Fibroblast of villous mesenchyme (primary cell): ENCODE measurements at places on chromosomes 2 and 18.

- no peak for DNase-seq
Observed at GRCh38 chr2:75076088-75076487, 117.6 kb downstream of the POLE4 start.

DNA sequence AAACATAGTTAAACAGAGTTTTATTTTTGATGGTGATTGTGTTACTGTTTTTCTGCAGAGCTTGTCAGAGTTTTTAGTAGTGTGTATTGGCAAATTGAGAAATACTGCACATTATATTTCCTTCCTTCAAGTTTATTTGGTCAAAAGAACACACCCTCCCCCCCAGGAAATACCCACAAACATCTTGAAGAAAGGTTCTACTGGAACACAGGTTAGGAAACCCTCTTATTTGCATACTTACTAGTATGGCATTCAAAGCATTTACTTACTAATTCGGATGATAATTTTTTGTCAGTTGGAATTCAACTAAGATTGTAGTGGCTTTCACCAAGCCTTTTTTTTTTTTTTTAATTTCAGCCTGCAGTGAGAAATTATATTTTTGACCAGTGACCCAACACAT is 9.1 kb downstream of the CAB39 start:
- DNase-seq, result peak; percentile 31

- DNase-seq, result peak; percentile 33
Observed at GRCh38 chr18:26405190-26405801, 143.1 kb downstream of the KCTD1 start.

GRCh38 chr2:126719833-126720351 is 63.9 kb downstream of the GYPC start:
- DNase-seq, result no peak

DNA sequence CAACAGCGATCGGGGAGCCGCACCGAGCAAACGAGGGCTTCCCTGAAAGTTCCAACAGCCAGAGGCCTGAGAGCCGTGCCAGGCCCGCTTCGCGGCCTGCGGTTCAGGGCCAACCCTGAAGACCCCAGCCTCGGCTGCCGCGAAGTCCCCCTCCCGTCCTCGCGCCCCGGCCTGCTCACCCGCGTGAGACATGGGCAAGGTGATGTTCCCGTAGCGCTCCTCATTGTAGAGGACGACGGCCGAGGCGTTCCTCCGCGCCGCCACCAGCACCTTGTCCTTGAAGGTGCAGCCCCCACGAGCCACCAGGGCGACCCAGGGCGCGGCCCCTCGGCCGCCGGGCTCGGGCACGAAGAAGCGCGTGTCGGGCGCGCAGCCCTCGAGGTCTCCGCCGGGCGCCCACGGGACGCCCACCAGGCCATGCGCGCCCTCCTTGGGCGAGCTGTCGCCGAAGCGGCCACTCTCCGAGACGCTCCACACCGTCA is 510 bp downstream of the RNF149 start:
- DNase-seq, result no peak

DNA sequence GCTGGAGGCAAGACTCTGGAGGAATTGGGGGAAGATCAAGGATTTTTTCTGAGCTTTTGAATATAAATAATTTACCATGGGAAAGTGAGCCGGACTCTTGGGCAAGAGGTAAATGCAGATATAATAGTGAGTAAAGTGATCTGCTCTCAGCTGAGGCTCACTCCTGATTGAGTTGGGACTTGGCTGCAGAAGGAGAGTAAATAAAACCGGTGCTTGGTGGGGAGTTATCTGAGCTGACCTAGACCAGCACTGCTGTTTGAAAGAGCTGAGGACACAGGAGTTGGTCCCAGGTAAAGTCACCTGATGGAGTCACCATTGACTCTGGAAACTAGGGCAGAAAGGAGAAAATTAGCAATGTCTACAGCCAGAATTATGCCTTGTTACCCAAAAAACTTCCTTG is 57.3 kb upstream of the LRPPRC start:
- DNase-seq, result no peak

- DNase-seq, result peak; percentile 79
Observed at GRCh38 chr18:12597760-12598159, 60.1 kb downstream of the SPIRE1 start.

GRCh38 chr2:58896638-58897037 is 655.5 kb upstream of the FANCL start:
- DNase-seq, result no peak

GRCh38 chr2:98381494-98381893 is 35.2 kb downstream of the CNGA3 start:
- no peak for DNase-seq

GRCh38 chr2:64565949-64566710 is 42.0 kb downstream of the AFTPH start:
- DNase-seq, result no peak

GRCh38 chr2:222307143-222307756 is 8.5 kb upstream of the PAX3 start:
- DNase-seq, result no peak

GRCh38 chr2:191183516-191183915 is 32.7 kb upstream of the STAT4 start:
- DNase-seq, result no peak

GRCh38 chr18:50143294-50143693 is 51.7 kb downstream of the MYO5B start:
- DNase-seq, result no peak
